ENCODE measurements at places on chromosomes 3 and 15. TPM values are rescaled to one million over a fixed set of nuclear protein-coding genes. Genes with fewer than 3 reads are reported as not detected.

The C2CD4B gene
- total RNA-seq, result 0.23 TPM

The AMT gene
- 3.5 TPM for total RNA-seq

The ISLR2 gene
- 0.08 TPM for total RNA-seq

The ZNF621 gene
- 24.9 TPM for total RNA-seq

The TMIE gene
- total RNA-seq, result 0.20 TPM

The APOD gene
- not detected for total RNA-seq

DNA sequence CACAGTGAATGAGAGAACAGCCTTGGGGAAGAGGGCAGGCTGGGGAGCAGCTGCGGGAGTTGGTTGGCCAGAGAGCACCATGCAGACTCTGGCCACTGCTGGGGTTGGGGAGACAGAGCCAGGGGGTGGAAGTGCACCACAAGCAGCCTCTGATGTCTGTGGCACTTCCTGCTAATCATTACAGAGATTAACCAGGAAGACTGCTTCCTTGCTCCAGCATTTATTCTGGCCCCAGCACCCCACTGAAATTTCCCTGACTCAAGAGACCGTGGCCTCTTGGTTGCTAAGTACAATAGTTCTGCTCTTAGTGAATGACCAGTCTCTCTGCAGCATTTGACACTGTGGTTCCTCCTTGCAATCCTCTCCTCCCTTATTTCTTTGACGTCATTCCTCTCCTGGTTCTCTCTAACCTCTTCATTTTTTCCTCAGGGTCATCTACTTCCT lies 266.2 kb upstream of the ROPN1 start:
- H3K27me3 ChIP-seq, result peaks cover 1% of the 10 kb centered on the region
- H3K36me3 ChIP-seq, result no peaks in the 10 kb centered on the region
- no peaks in the 10 kb centered on the region for H3K4me1 ChIP-seq
- DNase-seq, result no peak
- no peak overlapping the region for H3K27ac ChIP-seq

DNA sequence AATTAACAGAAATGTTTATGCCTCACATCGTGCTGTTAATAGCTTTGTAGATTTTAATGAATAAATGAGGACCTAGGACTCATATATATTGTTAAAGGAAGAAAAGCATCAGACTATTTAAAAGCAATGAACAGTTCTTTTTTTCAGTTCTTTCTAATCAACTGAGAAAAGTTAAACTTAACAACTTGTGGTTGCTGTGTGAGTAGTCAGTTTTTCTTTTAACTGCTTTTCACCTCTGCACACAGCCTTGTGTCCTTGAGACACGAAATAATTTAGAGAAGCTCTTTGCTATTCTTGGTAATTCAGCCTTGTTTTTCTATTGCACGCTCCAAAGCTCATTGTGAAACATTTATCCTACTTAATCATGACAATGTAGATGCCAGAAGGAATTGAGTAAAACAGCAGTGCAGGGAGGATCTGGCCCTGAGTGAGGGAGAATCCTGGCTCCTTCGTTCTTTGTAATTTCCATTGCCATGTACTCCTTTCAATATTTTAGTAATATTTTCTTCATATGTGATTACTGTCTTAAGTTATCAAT lies 499.0 kb downstream of the PYDC2 start:
- H3K27me3 ChIP-seq, result no peaks in the 10 kb centered on the region
- no peaks in the 10 kb centered on the region for H3K4me1 ChIP-seq
- no peak overlapping the region for H3K4me3 ChIP-seq
- H3K27ac ChIP-seq, result no peak overlapping the region
- no peaks in the 10 kb centered on the region for H3K36me3 ChIP-seq
- no peak for DNase-seq

DNA sequence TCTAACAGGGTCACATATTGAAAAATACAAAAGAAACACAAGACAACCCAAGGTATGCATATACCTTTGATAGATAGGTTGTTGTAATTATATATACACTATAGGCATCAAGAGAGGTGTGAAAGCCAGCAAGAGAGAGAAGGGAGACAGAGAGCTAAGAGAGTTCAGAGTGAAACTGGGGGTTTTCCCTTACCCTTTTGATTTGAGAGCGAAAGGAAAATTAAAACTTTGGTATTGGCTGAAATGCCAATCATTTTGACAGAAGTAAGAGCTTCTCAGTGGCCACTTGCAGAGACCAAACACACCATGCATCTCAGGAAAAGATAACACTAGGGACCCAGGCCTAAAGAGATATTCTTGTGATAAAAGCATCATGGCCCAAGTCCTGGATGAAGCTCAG lies 183.6 kb downstream of the SHOX2 start:
- H3K27ac ChIP-seq, result no peak overlapping the region
- H3K4me1 ChIP-seq, result no peaks in the 10 kb centered on the region
- no peak for DNase-seq

- H3K36me3 ChIP-seq, result peaks cover 50% of the 10 kb centered on the region
- H3K27ac ChIP-seq, result no peak overlapping the region
- H3K4me3 ChIP-seq, result no peak overlapping the region
- no peaks in the 10 kb centered on the region for H3K4me1 ChIP-seq
Measured at GRCh38 chr15:61910839-61911369, 149.3 kb downstream of the VPS13C start.

- no peaks in the 10 kb centered on the region for H3K36me3 ChIP-seq
- H3K4me3 ChIP-seq, result peak overlapping the region; percentile 6
- H3K27me3 ChIP-seq, result peaks cover 7% of the 10 kb centered on the region
Measured at GRCh38 chr15:90306560-90306959, 41.1 kb downstream of the NGRN start.

GRCh38 chr3:53274938-53275605 lies 19.2 kb upstream of the TKT start:
- no peak overlapping the region for H3K4me3 ChIP-seq
- peaks cover 9% of the 10 kb centered on the region for H3K4me1 ChIP-seq
- H3K27me3 ChIP-seq, result no peaks in the 10 kb centered on the region
- H3K36me3 ChIP-seq, result no peaks in the 10 kb centered on the region

- no peaks in the 10 kb centered on the region for H3K36me3 ChIP-seq
- H3K27me3 ChIP-seq, result peaks cover 2% of the 10 kb centered on the region
- H3K4me1 ChIP-seq, result no peaks in the 10 kb centered on the region
- no peak overlapping the region for H3K27ac ChIP-seq
Measured at GRCh38 chr3:87350367-87351199, 74.2 kb upstream of the POU1F1 start.

GRCh38 chr3:10474847-10475246 lies 30.5 kb downstream of the ATP2B2 start:
- no peaks in the 10 kb centered on the region for H3K36me3 ChIP-seq
- no peak overlapping the region for H3K27ac ChIP-seq
- DNase-seq, result no peak
- no peak overlapping the region for H3K4me3 ChIP-seq
- H3K4me1 ChIP-seq, result no peaks in the 10 kb centered on the region

DNA sequence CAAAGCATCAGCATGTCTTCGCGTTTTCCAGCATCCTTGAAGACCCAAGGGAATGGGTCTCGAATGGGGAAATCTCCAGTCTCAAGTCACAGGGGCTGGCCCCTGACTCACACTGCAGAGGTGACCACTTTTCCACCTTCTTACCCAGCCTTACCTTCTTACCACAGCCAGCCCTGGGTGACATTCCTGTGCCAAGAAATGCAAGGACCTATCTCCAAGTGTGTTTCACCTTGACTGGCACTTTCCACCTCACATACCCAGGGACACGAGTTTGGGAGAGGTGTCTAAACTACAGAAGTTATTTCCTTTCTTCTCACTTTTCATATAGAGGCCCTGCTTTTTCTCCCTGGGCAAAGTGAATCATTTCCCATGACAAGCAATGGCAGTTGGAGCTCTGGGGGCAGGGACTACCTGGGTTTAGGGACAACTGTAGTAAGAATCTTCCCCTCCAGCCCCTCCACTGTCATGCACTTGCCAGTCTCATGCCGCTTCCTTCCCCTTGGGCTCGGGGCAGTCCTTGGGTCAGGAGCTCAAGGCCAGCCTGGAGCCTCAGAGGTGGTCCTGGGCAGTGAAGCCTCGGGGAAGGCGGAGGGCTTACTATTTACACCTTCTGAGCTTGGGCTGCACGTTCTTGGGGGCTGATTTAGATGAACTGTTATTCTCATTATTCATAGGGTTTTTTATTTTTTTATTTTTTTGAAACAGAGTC lies 16.8 kb downstream of the PAQR5 start:
- no peak for DNase-seq
- H3K4me1 ChIP-seq, result peaks cover 6% of the 10 kb centered on the region
- H3K27me3 ChIP-seq, result peaks cover 8% of the 10 kb centered on the region
- H3K36me3 ChIP-seq, result no peaks in the 10 kb centered on the region

GRCh38 chr3:10284496-10284895 lies 8.3 kb downstream of the GHRL start:
- peaks cover 61% of the 10 kb centered on the region for H3K36me3 ChIP-seq
- peaks cover 49% of the 10 kb centered on the region for H3K4me1 ChIP-seq
- no peaks in the 10 kb centered on the region for H3K27me3 ChIP-seq
- H3K27ac ChIP-seq, result peak overlapping the region; percentile 68
- peak; percentile 53 for DNase-seq

GRCh38 chr15:99054892-99055291 lies 47.3 kb upstream of the PGPEP1L start:
- peaks cover 13% of the 10 kb centered on the region for H3K4me1 ChIP-seq
- peaks cover 17% of the 10 kb centered on the region for H3K27me3 ChIP-seq
- no peaks in the 10 kb centered on the region for H3K36me3 ChIP-seq
- no peak for DNase-seq
- no peak overlapping the region for H3K27ac ChIP-seq

GRCh38 chr15:77654975-77655374 lies 22.3 kb upstream of the LINGO1 start:
- no peak overlapping the region for H3K4me3 ChIP-seq
- H3K27ac ChIP-seq, result no peak overlapping the region
- H3K27me3 ChIP-seq, result peaks cover 10% of the 10 kb centered on the region
- DNase-seq, result no peak
- no peaks in the 10 kb centered on the region for H3K36me3 ChIP-seq
- H3K4me1 ChIP-seq, result no peaks in the 10 kb centered on the region

GRCh38 chr3:126960604-126960995 lies 22.3 kb upstream of the PLXNA1 start:
- no peak for DNase-seq
- no peaks in the 10 kb centered on the region for H3K4me1 ChIP-seq
- H3K27me3 ChIP-seq, result no peaks in the 10 kb centered on the region
- H3K27ac ChIP-seq, result no peak overlapping the region

- H3K27ac ChIP-seq, result peak overlapping the region; percentile 9
- H3K4me1 ChIP-seq, result peaks cover 21% of the 10 kb centered on the region
- DNase-seq, result peak; percentile 90
- peaks cover 28% of the 10 kb centered on the region for H3K27me3 ChIP-seq
- peak overlapping the region; percentile 73 for H3K4me3 ChIP-seq
Measured at GRCh38 chr15:66700802-66701421, 1.1 kb upstream of the SMAD6 start.

GRCh38 chr3:107208100-107208499 lies 169.1 kb upstream of the CCDC54 start:
- H3K27me3 ChIP-seq, result peaks cover 24% of the 10 kb centered on the region
- no peak overlapping the region for H3K4me3 ChIP-seq
- peaks cover 9% of the 10 kb centered on the region for H3K4me1 ChIP-seq
- no peaks in the 10 kb centered on the region for H3K36me3 ChIP-seq

DNA sequence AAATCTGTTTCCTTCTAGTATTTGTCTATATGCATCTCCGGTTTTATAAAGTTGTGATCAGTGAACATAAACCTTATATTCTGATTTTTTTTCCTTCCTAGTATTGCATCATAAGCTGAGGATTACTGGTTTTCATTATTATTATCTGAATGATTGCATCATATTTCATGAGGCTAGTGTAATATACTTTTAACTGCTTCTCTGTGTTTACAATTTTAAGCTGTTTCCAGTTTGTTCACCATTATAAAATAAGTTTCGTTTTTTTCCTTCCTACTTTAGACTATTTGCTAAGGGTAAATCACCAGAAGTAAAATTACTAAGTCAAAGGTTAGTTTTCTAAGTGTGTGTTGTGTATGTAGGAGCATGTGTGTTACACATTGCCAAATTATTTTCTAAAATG lies 20.2 kb downstream of the SEMA6D start:
- no peaks in the 10 kb centered on the region for H3K4me1 ChIP-seq
- no peak overlapping the region for H3K27ac ChIP-seq
- H3K4me3 ChIP-seq, result no peak overlapping the region
- no peak for DNase-seq

DNA sequence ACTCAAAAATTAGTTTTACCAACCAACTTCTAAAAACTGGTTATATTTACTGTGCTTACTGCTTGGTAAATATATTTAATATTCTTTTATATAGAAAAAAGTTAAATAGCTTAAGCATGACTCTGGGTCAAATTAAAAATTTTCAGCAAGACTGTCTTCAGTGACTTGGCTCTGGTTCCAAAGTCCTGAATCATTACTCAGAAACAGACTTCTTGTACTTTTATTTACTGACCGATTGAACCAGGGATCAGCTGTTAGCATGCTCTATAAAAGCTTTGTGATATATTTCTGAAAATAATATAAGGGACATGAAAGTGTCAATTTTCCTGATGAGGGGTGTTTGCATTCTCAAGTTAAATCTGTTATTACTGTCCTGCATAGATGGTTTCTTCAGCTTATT lies 164.3 kb downstream of the MCTP2 start:
- no peak overlapping the region for H3K27ac ChIP-seq
- no peak overlapping the region for H3K4me3 ChIP-seq
- DNase-seq, result no peak

- H3K27me3 ChIP-seq, result no peaks in the 10 kb centered on the region
- H3K27ac ChIP-seq, result no peak overlapping the region
- peaks cover 11% of the 10 kb centered on the region for H3K4me1 ChIP-seq
- no peak overlapping the region for H3K4me3 ChIP-seq
- DNase-seq, result no peak
Measured at GRCh38 chr3:122755491-122755890, 38.1 kb downstream of the HSPBAP1 start.

GRCh38 chr3:15331606-15332404 lies 581 bp downstream of the SH3BP5 start:
- H3K27ac ChIP-seq, result peak overlapping the region; percentile 64
- H3K36me3 ChIP-seq, result peaks cover 38% of the 10 kb centered on the region
- DNase-seq, result peak; percentile 41
- peaks cover 63% of the 10 kb centered on the region for H3K4me1 ChIP-seq

Data from activated CD4-positive, alpha-beta memory T cell treated with anti-CD3 and anti-CD28 coated beads, Interleukin-2, amount 10 ng/mL, durations not matched to agents 7 days and 5 days (primary cell).